Cerebellar cortex (tissue), 1 donor: ENCODE measurements at places on chromosomes 2 and 18.
A peak's percentile ranks its signal among the peaks of the same experiment; 100 is the strongest.

GRCh38 chr2:240355962-240356361 lies 79.5 kb upstream of the GPC1 start:
- DNase-seq, result no peak

GRCh38 chr18:57784034-57784800 lies 18.9 kb downstream of the ATP8B1 start:
- no peak for DNase-seq

GRCh38 chr2:42073739-42074503 lies 26.1 kb downstream of the PKDCC start:
- DNase-seq, result no peak

GRCh38 chr18:51153659-51154371 lies 43.7 kb downstream of the MEX3C start:
- no peak for DNase-seq

- no peak for DNase-seq
These were observed at the start of gene PAX3 for GRCh38 chr2:222298311-222299150. TSS of gene PAX3 (minus strand) at chr2:222298998. CDS start at chr2:222298615, 383 bp downstream.

DNA sequence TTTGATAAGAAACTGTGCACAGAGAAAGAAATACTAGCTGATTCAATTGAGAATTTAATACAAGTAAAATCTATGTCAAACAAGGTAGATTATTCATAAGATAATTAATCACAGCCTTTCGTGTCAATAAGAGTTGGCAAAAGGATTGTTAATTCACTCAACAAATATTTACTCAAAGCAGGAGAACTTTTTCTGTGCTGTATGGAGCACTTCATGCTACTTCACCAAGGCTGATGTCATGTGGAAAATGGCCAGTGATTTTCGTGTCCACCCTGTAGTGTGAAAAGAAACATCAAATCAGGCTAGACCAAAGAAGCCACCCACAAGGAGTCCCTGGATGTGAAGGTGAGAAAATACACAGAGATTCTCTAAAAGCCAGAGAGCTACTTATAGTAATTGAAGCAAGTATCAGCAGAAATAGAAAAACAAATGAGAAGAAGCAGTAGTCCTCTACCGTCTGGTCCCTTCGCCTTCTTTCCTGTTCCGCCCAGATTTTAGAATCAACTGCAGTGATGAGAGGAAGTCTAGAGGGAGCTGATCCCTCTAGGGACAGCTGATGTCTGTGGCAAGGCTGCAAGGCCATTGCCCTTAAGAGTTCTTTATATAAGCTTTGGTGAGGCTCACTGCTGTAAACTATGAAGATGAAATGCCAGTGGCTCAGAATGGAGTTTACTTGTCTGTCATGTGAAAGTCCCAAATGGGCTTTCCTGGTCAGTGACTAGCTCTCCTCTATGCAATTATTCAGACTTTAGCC lies 201.3 kb upstream of the APCDD1 start:
- no peak for DNase-seq

DNA sequence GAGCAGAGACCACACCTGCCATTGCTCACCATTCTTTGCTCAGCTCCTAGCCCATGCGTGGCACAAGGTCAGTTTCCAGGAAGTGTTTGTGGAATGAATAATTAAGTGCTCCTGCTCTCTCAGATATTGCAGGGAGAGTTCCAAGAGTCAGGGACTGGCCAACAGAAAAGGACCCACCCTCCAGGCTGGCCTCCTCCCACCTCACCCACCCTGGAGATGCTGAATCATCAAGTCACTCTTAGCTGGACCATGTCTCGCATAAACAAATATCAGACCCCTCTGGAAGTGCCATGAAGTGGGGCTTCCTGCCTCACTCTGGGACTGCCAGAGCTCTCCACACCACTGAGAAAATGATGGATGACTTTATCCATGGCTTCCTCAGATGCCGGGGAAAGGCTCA lies 256.0 kb downstream of the TNS1 start:
- DNase-seq, result no peak

GRCh38 chr2:99701503-99701902 lies 211.7 kb upstream of the REV1 start:
- no peak for DNase-seq

GRCh38 chr18:40124107-40124506 lies 1830.9 kb upstream of the PIK3C3 start:
- DNase-seq, result no peak

- DNase-seq, result no peak
These were observed 650.4 kb downstream of the RNF144A start for GRCh38 chr2:7567646-7568045.

GRCh38 chr2:221254299-221254698 lies 317.8 kb downstream of the EPHA4 start:
- DNase-seq, result no peak

- no peak for DNase-seq
These were observed 56.6 kb downstream of the INHBB start for GRCh38 chr2:120402508-120402907.

GRCh38 chr2:42191285-42192009 lies 22.3 kb downstream of the EML4 start:
- DNase-seq, result no peak

DNA sequence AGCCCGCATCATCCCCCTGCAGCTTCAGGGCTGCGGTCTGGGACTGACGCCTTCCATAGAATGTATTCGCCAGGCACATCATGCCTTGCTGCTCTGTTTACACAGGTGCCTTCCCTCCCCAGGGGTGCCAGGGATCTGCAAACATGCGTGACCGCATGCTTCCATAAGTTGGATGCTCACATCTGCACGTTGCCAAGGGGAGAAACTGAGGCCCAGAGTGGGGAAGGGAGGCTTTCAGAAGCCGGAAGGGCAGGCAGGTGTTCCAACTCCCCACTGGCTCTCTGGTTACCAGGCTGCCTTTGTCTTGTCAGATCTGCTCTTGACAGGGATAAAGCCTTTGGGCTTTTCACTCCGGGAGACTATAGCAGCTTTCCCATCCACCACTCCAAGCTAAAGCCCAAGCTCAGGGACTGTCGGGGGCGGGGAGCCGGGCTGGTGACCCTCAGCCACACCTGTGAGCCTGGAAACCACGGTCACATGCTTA lies 125.8 kb upstream of the TNP1 start:
- DNase-seq, result no peak

DNA sequence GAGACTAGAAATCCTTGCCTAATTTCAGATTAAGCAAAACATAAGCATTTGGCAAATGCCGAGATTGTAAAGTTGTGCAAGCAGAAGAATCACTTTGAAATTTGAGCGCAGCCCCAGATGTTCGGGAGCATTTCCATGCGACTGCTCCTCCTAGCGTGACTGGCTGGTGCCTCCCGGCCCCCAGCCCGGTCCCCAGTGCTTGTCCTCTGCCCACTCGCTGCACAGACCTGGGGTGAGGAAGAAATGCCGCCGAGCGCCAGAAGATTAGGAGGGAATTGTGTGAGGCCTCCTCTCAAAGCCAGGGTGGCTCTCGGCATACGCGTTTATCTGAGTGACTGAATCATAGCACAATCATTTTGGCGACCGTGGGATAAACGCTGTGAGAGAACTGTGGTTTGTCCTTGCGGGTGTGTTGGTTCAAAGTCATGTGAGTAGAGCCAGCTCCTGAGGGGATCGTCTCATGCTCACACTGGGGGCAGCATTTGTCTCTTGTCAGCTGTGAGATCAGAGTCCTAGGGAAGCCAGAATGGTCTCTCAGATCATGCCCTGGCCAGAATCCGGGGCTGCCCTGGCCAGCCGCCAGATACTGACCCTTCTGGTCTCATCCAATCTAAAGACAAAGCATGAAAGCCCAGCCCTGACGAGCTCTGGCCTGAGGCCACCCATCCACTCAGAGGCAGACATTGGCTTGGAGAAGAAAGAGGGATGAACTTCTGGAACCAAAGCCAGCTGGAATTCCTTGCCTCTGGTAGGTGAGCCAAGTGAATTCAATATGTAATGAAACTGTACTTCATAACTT lies 189.3 kb downstream of the SH3RF3 start:
- DNase-seq, result no peak

GRCh38 chr2:169493360-169493759 lies 14.1 kb downstream of the BBS5 start:
- DNase-seq, result no peak

- no peak for DNase-seq
These were observed 45.6 kb downstream of the MEX3C start for GRCh38 chr18:51151568-51152511.

DNA sequence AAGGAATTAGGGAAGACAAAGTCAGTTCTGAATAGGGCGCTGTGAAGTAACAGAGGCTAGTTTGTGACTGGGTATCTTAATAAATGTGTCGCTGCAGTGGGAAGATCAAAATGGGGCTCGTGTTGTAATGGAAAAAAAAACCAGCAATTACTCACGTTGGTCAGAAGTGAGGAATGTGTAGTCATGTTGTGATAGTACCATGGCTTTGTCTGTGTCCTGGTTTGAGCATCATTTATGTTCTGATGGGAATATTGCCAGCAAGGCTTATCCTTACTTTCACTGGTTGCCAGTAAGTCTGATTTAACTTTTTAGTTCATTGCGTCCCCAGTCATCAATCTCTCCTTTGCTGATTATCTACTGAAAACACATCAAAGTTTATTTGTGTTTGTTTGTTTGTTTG lies 467.6 kb downstream of the NYAP2 start:
- DNase-seq, result no peak

- DNase-seq, result peak; percentile 21
These were observed at the start of gene BCL11A for GRCh38 chr2:60553495-60554073. TSS of gene BCL11A (minus strand) at chr2:60553654. CDS start at chr2:60553270, 384 bp downstream.

GRCh38 chr2:109659396-109660045 lies 45.4 kb downstream of the SOWAHC start:
- no peak for DNase-seq

GRCh38 chr2:71226096-71226964 lies 573 bp downstream of the PAIP2B start:
- DNase-seq, result peak; percentile 44

- DNase-seq, result no peak
These were observed 32.6 kb upstream of the PPP3R1 start for GRCh38 chr2:68284896-68285295.

DNA sequence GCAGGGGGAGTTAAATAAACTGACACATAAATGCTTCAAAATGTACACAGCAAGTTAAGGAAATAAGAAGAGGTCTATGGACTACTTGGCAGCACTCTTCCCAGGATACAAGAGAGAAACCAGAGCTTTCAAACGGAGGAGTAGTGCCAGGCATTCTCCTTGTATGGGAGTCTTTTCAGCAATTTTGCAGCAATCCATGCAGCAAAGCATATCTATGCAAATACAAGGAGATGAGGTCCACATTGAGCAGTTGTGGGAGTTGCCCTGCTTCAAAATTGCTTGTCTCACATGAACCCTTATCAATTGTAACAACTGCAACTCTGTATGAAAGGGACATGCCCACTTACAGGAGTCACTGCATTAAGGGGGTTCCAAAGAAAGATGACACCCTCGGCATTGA lies 37.8 kb downstream of the SCN9A start:
- no peak for DNase-seq

DNA sequence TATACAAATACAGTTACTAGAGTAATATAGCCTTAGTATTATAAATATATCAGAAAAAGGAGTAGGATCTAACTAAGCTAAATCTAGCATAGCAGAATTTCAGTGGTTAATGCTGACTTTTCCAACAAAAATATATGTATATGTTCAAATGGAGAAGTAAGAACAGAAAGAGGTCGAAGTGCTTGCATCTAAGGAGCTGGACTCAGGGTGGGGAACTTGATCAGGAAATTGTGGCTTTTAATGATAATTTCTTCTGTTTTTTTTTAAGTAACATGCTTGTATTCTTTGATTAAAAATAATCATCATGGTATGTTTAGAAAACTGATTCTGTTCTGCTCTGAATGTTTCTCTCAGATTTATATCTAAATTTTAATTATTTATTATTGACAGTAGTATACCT lies 327.1 kb downstream of the GALNT13 start:
- no peak for DNase-seq

GRCh38 chr2:59096973-59097372 lies 855.8 kb upstream of the FANCL start:
- no peak for DNase-seq

GRCh38 chr2:629961-630360 lies 47.2 kb downstream of the TMEM18 start:
- DNase-seq, result no peak

GRCh38 chr2:120434492-120435308 lies 88.8 kb downstream of the INHBB start:
- DNase-seq, result no peak

- no peak for DNase-seq
These were observed 83.2 kb upstream of the DTNB start for GRCh38 chr2:25756536-25756935.

- DNase-seq, result no peak
These were observed 14.9 kb downstream of the SCG2 start for GRCh38 chr2:223587301-223587700.

DNA sequence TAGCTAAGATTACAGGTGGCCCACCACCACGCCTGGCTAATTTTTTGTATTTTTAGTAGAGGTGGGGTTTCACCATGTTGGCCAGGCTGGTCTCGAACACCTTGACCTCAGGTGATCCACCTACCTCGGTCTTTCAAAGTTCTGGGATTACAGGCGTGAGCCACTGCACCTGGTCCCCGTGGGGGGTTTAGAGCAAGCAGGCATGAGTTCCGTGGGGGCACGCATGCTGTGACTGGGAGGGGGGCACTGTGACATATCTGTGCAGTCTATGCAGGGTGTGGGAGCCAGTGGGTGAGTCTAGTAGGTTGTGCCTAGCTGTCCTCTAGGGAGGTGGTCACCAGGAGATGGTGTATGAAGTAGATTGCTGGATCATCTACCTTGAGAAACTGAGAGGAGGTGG lies 16.6 kb upstream of the ZDBF2 start:
- DNase-seq, result no peak

DNA sequence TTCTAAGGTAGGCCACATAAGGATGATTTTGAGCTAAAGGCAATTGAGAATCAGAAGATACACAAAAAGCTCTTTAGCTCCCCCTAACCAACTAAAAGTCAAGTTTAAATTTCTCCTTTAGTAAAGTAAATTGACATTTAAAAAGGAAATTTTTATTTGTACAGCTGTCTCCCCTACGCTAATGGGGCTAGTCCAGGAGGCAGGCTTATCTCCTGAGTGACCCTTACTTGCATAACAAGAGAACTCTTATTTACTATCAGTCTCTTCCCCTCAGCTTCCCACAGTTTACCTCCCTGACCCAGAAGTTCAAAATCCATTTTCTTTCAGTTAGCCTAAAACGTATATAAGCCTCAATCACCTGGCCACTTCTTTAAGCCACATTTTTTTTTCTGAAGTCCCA lies 1002.8 kb upstream of the NRXN1 start:
- no peak for DNase-seq

GRCh38 chr2:55416786-55417568 lies 2.7 kb downstream of the CCDC88A start:
- DNase-seq, result no peak

- DNase-seq, result no peak
These were observed 68.5 kb downstream of the EPB41L3 start for GRCh38 chr18:5475267-5475666.
